Umbilical cord (tissue), 2 donors: ENCODE measurements at places on chromosomes 12 and 14.

GRCh38 chr14:39841088-39841487 is 408.9 kb upstream of the FBXO33 start:
- DNase-seq, result no peak

- no peak for DNase-seq
Observed at GRCh38 chr14:36856095-36856878, 194.6 kb downstream of the PAX9 start.

DNA sequence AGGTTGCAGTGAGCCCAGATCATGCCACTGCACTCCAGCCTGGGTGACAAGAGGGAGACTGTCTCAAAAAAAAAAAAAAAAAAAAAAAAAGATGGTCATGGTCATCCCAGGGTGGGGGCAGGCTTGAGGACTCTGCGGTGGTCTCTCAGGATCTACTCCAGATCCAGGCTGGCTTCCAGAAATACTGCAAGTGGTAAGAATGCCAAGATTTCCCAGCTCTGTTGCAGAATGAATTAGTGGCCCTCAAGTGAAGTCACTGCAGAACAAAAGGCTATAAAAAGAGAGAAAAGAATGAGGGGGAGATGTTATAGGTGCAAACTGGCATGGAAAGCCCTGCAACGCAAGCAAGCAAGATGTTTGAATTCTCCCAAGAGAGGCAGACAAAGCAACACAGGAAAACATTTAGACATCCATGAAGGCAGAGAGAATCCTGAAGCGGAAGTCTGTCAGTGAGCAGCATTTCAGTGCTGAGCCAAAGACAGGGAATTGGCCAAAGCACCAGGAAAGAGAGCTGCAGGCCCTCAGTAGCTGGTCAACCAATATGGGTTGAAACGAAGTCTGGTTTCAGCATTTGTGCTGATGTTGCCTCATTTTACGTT is 31.9 kb upstream of the ETFBKMT start:
- no peak for DNase-seq

GRCh38 chr14:91418387-91419043 is 895 bp upstream of the CCDC88C start:
- DNase-seq, result peak; percentile 45

DNA sequence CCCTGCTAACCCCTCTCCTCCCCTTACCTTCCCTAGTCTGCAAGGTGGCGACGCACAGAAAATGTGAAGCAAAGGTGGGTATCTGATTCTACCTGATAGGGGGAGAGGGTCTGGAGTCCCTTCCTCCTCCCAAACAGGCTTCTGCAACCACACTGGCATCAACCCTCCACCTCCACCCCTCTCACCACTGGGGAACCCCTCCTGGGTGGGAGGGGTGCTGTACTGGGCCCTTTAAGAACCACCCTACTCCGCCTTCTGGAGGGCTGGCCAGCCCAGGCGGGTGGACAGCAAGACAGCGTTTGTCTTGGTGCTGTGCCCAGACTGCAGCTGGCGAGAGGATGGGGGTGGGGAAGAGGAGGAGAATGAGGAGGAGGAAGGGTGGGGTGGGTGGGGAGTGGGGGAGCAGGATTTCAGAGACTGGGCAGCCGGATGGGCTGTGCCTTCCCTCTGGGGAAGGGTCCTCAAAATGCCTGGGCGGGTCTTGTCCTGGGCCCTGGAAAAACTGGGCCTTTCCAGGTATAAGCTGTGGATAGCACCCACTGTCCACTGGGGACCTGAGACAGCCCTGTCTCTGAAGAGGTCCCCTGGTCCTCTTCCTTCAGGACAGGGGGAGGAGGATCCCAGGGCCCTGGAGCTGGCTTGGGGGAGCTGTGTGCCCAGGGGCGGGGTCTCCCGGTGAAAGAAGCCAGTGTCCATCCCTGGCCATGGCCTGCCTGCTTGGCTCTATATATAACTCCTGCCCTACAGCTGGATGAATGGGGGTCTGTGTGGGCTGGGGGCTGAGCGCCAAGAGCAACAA is 2.8 kb downstream of the TNS2 start:
- DNase-seq, result peak; percentile 96

GRCh38 chr12:101470939-101471338 is 4.2 kb upstream of the SPIC start:
- no peak for DNase-seq

- no peak for DNase-seq
Observed at GRCh38 chr14:56121816-56122215, 3.6 kb downstream of the PELI2 start.

DNA sequence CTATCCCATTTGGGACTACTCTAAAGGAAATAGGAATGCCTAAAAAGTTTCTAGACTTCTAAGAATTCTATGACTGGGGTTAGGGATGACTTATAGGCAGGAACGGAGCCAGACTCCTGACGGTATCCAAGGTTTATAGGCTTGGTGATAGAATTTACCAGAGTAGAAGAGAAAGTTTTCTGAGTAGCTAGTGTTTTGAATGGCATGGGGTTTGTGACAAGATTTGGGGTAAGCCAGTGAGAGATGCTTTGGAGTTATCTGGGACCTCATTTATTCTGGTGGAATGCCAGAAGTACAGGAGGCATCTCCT is 444.6 kb downstream of the RAD51B start:
- peak; percentile 64 for DNase-seq

DNA sequence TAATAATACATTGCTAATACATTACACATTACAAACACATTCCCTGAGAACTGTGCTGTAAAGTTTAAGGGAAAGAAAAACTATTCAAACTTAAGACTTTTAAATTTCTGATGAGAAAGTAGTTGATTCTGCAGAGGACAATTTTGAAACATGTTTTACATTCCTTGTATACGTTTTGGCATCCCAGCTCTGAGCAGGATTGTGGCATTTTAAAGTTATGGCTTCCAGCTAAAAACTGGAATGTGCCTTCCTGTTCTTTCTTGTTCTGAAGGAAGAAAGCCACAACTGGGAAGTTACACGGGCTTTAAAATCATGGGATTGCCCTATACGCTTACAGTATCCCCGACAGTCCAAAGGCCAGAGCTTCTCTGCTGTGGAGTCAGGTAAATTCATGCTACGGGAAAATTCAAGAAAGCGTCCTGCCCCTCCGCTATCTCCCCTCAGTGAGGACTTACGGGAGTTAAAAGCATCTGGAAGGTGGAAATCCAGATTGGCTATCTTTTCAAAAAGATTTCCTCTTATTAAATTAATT is 10.8 kb upstream of the KLHL42 start:
- peak; percentile 12 for DNase-seq

GRCh38 chr12:26919216-26919555 is 18.6 kb downstream of the INTS13 start:
- DNase-seq, result no peak

DNA sequence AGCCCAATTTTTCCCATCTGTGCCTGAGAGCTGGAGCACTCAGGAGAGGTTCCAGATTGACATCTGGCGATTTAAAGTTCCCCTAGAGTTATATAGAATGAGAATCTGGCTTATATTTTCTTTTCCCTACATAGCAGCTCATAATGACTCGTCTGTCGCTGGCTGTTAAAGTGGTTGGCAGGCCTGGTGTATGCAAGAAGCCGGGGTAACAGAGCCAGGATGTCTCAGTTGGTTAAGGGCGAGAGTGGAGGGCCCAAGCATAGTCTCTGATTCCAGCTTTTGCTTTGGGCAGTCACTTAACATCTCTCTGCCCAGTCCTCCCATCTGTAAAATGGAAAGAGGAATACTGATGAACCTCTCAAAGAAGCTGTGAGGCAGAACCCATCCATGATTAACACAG is 751.6 kb downstream of the NOVA1 start:
- DNase-seq, result no peak

GRCh38 chr12:72498354-72498753 is 226.2 kb downstream of the TRHDE start:
- DNase-seq, result no peak

DNA sequence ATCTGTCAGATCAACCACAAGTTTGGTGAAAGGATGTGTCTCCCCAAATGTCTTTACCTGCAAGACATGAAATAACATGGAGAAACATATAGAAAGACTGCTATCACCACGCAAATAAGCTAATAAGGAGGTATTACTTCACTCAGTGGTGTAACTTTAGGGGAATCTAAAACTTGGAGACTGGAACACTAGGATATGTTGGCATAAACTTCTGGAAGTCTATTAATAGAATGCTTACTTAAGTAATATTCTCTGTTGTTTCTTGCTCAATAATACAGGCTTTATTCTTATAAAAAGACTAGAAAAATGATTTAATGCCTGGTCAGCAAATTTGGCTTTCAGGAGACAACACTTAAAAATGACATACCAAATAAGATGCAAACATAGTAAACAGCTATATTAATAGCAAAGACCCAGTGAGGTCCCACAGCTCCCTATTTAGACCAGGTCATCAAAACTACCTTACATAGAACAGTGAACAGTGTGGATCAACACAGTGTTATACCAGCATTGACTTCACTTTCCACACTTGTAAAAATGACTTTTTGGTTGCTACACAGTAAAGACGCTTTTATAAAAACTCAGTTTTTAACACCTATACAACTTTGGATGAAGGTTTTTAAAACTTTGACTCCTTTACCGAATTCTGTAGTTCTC is 18.9 kb upstream of the HAL start:
- no peak for DNase-seq

GRCh38 chr14:47252802-47253201 is 422.6 kb downstream of the MDGA2 start:
- DNase-seq, result no peak

DNA sequence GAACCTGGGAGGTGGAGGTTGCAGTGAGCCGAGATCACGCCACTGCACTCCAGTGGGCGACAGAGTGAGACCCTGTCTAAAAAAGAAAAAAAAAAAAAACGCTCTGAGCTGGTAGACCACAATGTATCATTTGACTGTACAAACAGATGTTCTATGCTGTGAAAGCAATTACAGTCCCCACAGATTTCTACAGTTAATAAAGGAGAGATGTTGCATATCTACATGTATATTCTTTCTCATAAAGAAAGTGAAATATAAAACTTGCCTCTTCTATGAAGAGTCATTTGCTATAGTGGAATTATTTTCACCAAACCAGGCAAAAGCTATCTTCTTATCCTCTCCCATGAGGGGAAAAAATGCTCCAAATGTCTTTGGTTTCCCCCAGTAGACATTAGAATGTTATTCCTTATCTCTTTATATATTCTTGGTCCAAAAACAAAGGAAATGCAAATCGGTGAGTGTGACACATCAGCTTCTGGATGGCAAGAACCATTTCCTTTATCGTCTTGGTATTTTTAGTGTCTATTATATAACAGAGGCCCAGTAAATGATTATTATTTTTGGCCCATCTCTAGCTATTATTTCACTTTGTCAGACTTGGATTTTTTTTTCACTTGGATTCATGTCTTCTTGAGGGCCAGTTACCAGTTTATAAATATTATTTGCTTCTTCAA is 230.4 kb downstream of the SSPN start:
- no peak for DNase-seq

DNA sequence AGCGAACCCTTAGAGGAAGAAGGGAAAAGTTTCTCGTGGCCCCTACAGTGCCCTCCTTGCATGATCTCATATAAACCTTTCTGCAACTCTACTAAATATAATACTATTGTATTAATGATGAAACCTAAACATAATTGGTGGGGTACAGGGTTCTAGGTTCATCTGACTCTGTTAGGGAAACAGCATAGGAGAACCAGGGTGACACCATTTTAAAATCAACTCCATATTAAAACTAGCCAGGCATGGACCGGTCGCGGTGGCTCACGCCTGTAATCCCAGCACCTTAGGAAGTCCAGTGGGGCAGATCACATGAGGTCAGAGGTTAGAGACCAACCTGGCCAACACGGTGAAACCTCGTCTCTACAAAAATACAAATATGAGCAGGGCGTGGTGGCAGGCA is 15.0 kb upstream of the RND1 start:
- DNase-seq, result no peak

- DNase-seq, result peak; percentile 32
Observed at GRCh38 chr12:92827836-92828431, 101.2 kb downstream of the EEA1 start.

- no peak for DNase-seq
Observed at GRCh38 chr14:100065111-100065871, at the start of gene EVL. Gene EVL, plus strand, starts transcription at chr14:100065422. Its CDS starts 79 bp downstream, at chr14:100065501.

DNA sequence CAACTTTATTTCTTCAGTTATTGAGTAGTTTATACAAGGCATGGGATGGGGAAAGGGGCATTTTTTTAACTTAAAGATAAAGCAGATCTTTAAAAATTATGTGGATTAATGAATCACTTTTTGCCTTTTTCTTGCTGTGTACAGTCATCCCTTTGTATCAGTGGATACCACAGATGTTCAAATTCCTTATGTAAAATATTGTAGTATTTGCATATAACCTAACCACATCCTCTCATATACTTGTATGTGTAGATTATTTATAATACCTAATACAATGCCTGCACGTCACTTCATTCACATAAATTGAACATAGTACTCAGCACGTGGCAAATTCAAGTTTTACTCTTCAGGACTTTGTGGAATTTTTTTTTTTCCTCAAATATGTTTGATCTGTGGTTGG is 66.5 kb upstream of the MON2 start:
- DNase-seq, result no peak

DNA sequence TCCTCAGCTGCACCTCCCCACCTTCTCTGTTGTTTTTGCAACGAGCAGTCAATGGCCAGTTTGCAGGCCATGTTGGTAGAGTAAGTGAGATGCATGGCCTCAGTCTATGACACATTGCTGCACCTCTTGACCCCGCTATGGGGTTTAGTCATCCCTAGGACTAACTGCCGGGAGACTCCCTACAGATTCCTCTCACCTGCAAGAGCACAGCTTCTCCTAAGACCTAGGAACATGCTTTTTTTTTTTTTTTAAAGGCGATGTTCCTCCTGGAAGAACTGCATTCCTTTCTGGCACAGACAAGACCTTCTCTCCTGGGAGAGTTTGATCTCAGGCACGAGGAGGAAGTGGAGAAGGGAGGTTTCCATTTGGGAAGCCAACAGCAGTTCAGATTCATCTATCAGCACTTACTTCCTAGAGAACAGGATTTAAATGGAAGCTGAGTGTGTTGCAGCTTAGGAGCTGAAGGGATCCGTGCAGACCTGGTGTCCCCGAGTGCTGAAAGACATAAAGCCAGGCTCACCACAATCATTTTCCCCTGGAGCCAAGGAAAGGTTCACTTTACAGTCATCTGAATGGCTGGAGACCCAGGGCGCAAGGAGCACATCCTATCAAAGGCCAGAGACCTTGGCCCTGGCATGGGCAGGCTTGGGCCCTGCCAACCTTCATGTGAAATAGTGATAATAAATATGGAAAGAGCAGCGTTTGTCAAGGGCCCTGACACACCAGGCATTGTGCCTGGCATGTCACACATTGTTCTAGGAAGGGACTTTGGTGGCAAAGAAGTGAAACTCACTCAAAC is 104.1 kb downstream of the LGMN start:
- no peak for DNase-seq

- no peak for DNase-seq
Observed at GRCh38 chr12:91373086-91373485, 190.5 kb upstream of the DCN start.

DNA sequence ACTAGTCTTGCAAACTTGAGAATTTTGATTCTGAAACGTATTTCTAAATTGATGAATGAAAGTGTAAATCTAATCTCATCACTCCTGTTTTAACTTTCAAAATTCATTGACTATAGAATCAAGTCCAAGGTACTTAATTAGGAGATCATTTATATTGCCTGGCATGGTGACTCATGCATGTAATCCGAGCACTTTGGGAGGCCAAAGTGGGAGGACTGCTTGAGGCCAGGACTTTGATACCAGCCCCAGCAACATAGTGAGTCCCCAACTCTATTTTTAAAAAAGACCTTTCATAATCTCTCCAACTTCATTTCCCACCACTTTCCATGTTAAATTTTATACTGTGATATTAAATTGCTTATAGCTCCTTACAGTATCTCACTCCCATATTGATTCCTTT is 3.0 kb upstream of the MIPOL1 start:
- no peak for DNase-seq

GRCh38 chr12:69908203-69908602 is 83.2 kb downstream of the MYRFL start:
- DNase-seq, result no peak

GRCh38 chr12:52437508-52437907 is 3.3 kb upstream of the KRT75 start:
- no peak for DNase-seq
